ENCODE measurements at places on chromosomes 6 and 20.

DNA sequence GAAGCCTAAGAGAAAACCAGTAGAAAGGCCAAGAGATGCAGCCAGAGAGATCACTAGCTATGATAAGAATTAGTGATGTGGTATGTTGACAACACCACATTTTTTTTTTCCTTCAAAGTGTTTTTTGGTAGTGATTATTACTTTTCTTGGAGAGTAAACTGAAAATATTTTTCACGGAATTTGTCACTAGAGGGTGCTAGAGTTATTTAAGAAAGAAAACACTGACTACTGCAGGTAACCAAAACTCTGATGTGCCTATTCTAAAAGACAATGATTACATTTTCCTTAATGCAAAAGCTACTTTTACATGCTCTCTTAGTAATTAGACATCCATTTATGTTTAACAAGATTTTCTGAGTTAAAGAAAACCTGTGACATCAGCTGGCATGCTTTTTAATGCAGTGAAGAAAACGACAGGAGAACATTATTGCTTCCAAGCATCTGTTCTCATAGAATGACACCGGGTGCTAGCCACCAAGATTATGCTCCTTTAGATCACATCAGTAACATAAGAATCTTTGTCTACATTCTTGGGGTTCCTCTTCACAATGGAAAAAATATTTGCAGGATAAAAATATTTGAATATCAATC lies 28.8 kb downstream of the RWDD2A start:
- no peaks in the 10 kb centered on the region for H3K36me3 ChIP-seq
- DNase-seq: no peak
- H3K4me1 ChIP-seq: no peaks in the 10 kb centered on the region

- no peak overlapping the region for H3K4me3 ChIP-seq
- peaks cover 5% of the 10 kb centered on the region for H3K4me1 ChIP-seq
- DNase-seq: peak; percentile 54
- peaks cover 8% of the 10 kb centered on the region for H3K36me3 ChIP-seq
- no peak overlapping the region for H3K27ac ChIP-seq
Measured at GRCh38 chr6:4936681-4937041, 67.2 kb downstream of the RPP40 start.

DNA sequence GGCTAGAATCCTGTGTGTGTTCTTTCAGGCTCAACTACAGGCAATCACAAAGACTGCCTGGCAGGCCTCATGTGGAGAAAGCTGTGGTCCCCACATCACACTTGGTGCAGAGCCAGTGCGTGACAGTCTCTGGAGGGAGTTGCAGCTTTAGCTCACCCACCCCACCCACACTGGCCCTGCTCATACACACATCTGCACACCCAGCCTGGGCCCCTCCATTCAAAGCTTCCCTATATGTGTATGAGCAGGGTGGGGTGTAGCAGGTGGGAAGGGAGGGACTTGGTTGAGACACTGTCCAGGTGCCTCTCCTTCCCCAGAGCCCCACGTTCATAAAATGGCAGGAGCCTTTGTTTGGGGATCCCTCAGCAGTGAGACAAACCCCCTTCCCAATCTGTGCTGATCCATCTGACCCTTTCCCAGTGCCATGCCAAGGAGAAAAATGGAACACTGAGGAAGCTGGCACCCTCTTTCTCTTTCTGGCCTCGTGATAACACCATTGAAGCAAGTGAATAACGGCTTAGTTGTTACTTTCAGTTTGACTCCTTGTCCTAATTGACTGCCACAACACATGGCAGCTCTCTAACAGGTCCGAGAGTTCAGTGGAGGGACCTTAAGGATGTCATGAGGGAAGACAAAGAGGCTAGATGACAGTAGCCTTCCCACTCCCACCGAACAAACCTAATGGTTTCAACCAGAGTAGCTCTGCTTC lies 53.8 kb upstream of the NRSN1 start:
- H3K27me3 ChIP-seq: no peaks in the 10 kb centered on the region
- no peak overlapping the region for H3K4me3 ChIP-seq
- no peaks in the 10 kb centered on the region for H3K36me3 ChIP-seq
- no peak overlapping the region for H3K27ac ChIP-seq
- H3K4me1 ChIP-seq: no peaks in the 10 kb centered on the region

DNA sequence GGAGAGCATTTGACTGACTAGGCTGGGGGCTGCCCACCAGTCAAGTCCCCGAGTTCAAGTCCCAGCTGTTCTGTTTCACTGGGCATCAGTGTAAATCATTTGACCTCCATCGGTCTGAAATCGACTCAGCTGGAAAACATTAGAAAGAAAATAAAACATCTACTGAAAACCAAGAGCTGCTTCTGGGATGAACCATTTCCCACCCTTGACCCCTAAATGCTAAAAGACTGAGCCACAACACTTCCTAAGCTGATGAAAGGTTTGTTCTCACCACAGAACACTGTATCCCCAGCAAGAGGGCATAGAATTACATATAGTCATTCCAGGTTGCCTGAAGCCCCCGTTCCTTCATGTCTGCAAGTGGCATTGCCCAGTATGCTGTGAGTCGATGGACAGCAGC lies 237.0 kb upstream of the TAB2 start:
- H3K4me3 ChIP-seq: no peak overlapping the region
- no peak for DNase-seq
- no peak overlapping the region for H3K27ac ChIP-seq
- no peaks in the 10 kb centered on the region for H3K27me3 ChIP-seq
- peaks cover 54% of the 10 kb centered on the region for H3K4me1 ChIP-seq

GRCh38 chr20:50992336-50992732 lies 30.6 kb downstream of the KCNG1 start:
- no peak for DNase-seq
- no peak overlapping the region for H3K27ac ChIP-seq
- H3K4me3 ChIP-seq: no peak overlapping the region

GRCh38 chr20:11755071-11755841 lies 162.4 kb upstream of the BTBD3 start:
- no peaks in the 10 kb centered on the region for H3K27me3 ChIP-seq
- H3K4me3 ChIP-seq: no peak overlapping the region
- H3K4me1 ChIP-seq: no peaks in the 10 kb centered on the region
- H3K36me3 ChIP-seq: no peaks in the 10 kb centered on the region

- no peaks in the 10 kb centered on the region for H3K4me1 ChIP-seq
- no peak overlapping the region for H3K27ac ChIP-seq
- DNase-seq: no peak
Measured at GRCh38 chr6:104519566-104519965, 340.2 kb downstream of the HACE1 start.

DNA sequence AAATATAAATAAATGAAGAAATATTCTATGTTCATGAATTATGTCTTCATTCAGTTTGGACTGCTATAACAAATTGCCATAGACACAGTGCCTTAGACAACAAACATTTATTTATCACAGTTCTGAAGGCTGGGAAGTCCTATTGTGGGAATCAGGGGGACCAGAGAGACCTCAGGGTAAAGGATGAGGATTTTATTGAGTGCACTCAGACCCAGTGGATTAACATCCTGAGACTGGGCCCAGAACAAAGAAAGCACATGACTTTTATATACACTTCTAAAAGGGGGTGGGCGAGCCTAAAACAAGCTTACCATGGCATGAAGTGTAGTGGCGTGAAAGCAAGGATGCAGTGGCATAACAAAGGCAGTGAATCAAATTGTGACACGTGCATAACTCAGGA lies 26.9 kb upstream of the CBLN4 start:
- no peak for DNase-seq
- H3K4me1 ChIP-seq: no peaks in the 10 kb centered on the region
- H3K27me3 ChIP-seq: no peaks in the 10 kb centered on the region
- no peak overlapping the region for H3K4me3 ChIP-seq
- H3K36me3 ChIP-seq: no peaks in the 10 kb centered on the region

DNA sequence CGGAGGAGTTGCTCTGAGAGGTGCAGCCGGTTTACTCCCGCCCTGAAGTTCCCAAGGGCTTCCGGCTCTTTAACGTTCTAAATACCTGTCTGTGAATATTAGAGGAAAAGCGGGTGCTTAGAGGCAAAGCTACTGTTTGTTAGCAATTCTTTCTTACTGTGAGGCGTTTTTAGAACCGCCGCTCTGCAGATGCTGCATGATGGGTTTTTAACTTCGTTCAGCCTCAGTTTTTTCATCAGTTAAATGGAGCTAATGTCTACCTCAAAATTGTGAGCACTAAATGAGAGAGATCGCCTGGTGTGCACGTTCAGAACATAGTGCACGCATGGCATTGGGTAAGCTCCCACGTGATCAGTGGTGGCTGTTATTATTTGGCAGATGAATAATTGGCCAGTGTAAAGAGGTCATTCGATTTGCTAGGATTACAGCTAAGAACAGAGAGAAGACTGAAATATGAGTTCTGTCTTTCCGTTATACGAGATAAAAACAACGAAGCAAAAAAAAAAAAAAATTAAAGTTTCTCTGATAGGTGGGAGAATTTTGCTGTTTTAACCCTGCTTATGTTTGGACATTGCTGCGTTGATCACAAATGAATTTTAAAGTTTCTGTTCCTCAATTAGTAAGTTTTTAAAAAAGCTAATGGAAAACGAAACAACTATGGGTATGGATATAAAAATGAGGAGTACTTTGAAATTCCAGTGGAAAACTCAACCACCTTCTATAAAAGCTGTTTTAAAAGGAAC lies 660 bp upstream of the TFB1M start:
- no peaks in the 10 kb centered on the region for H3K27me3 ChIP-seq
- no peak for DNase-seq
- H3K36me3 ChIP-seq: peaks cover 6% of the 10 kb centered on the region
- peaks cover 24% of the 10 kb centered on the region for H3K4me1 ChIP-seq
- peak overlapping the region; percentile 97 for H3K4me3 ChIP-seq
